ENCODE measurements at places on chromosomes 6 and 20. TPM values are rescaled to one million over a fixed set of nuclear protein-coding genes. Genes with fewer than 3 reads are reported as not detected.

Gene SNAP91
- total RNA-seq: not detected

Gene PRL
- not detected for total RNA-seq

Gene LY6G5B
- 13.9 TPM for total RNA-seq

Gene LY6G6C
- 0.88 TPM for total RNA-seq

Gene RAB23
- total RNA-seq: 12.6 TPM

Gene CFAP61
- not detected for total RNA-seq

Gene IER3
- 17.4 TPM for total RNA-seq

Gene SLC24A3
- total RNA-seq: 0.21 TPM

Gene C6orf163
- total RNA-seq: 3.3 TPM

Gene AURKA
- 216 TPM for total RNA-seq

Measured in Caco-2 (cell line).